Effector CD4-positive, alpha-beta T cell (primary cell): ENCODE measurements at places on chromosomes 2 and 18.

- DNase-seq = no peak
These were observed 50.7 kb downstream of the IL1R2 start for GRCh38 chr2:102042196-102043081.

DNA sequence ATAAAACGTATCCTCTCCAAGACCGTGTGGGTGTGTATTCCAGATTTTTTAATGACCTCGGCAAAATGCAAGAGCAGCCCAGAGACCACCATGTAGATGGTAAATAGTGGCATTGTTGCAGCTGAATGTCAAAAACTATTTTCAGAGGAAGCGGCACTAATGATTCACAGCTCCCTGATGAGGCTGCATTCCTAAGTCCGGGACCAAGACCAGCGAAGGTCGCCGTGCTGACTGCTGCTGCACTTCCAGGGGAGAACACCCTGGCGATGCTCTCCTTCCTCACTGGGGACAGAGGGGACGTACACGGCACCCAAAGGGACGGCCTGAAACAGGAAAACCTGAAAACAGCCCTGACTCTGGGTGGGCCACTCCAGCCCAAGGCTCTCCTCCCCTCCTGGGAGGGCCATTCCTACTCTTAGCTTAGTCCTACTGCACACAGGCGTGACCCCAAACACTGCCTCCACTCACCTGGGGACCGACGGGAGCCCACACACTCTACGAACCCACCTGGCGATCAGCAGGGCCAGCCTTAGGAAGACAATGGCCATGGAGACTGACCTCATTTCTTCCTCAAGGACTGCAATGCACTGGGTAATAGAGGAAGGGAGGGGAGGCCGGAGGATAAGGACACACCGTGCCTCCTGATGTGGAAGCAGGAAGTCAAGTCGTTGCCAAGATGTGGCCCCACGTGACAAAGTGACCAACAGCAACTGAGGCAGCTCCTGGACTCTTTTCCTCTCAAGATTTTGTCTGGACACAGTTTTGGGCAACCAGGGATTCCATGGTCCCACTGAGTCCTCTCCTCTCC lies 82.8 kb downstream of the ZNF516 start:
- DNase-seq = no peak

GRCh38 chr18:12165038-12165768 lies 71.6 kb downstream of the ANKRD62 start:
- no peak for DNase-seq

DNA sequence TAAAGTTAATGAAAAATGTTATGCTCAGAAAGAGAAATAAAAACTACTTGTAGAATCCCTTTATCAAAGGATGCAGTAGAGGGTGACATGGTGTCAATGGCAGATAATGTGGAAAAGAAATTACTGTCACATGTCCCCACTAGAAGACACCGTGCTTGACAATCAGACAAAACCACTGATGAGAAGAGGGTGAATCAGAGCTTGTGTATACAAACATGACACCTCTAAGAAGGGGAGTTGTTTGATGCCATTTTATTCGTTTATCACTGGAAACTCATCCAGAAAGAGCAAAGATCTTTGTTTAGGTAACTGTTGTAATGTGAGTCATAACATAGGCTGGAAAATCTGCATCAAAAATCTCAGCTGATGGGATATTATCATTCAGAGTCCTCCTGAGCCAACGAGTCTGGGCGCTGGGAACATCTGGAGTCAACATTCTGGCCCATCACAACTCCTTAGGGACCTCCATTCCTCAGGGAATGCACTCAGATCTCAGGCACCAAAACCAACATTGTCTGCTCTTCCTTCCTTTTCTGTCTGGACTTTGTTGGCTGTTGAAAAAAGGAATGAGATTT lies 49.5 kb upstream of the RAB12 start:
- no peak for DNase-seq

GRCh38 chr2:230984393-230985220 lies 11.3 kb upstream of the SPATA3 start:
- DNase-seq = no peak

- DNase-seq = no peak
These were observed 330.0 kb upstream of the PKDCC start for GRCh38 chr2:41717839-41718238.

GRCh38 chr18:76691800-76692199 lies 130.6 kb upstream of the ZNF236 start:
- no peak for DNase-seq

- no peak for DNase-seq
These were observed 1130.0 kb downstream of the TSN start for GRCh38 chr2:122885436-122885835.

GRCh38 chr18:35267161-35267651 lies 22.8 kb downstream of the ZSCAN30 start:
- DNase-seq = peak; percentile 53

DNA sequence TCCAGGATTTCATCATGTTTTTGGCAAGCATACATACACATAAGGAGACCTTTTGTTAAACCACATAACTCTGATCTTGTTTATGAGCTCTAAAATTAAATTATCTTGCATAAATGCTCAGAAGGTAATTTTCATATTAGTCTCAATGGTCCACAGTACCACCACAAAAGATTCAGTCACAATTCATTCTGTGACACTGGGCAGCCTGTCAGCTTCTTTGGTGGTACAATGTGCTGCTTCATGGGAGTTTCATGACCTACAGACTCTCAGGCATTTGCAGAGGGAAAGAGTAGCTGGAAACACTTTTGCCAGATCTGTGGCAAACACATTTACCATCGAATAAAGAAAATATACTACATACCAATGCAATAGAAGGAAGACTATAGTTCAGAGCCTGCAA lies 51.3 kb upstream of the ZNF397 start:
- no peak for DNase-seq

DNA sequence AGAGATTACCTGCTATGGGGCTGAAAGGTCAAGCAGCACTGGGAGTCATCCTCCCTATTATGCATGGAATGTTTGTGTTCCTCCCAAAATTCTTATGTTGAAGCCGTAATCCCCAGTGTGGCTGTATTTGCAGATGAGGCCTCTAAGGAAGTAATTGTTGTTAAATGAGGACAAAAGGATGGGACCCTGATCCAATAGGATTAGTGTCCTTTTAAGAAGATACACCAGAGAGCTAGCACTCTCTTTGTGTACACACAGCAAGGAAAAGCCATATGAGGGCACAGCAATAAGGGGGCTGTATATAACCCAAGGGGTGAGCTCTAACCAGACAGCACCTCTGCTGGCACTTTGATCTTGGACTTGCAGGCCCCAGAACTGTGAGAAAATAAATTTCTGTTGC lies 18.3 kb downstream of the STAM2 start:
- no peak for DNase-seq

GRCh38 chr18:73785300-73785699 lies 362.3 kb downstream of the FBXO15 start:
- DNase-seq = no peak

GRCh38 chr2:102142829-102143449 lies 393 bp downstream of the IL1R1 start:
- DNase-seq = no peak
